ENCODE measurements at places on chromosomes 3 and 15.

GRCh38 chr3:177692304-177692975 lies 495.2 kb upstream of the TBL1XR1 start:
- DNase-seq, result no peak

DNA sequence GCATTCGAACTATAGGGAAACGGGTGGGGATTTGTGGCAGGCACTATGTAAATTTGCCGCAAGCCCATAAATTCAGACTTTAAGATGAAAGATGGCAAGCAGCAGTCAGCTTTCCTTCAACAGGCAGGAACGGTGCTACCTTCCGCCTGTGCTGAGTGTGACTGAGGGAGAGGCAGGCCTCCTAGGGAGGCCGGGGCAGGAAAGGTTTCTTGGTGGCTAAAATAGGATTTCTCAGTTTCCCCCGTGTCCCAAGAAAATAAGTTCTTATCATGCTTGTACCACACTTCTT lies 12.5 kb downstream of the FLNB start:
- peak; percentile 68 for DNase-seq

DNA sequence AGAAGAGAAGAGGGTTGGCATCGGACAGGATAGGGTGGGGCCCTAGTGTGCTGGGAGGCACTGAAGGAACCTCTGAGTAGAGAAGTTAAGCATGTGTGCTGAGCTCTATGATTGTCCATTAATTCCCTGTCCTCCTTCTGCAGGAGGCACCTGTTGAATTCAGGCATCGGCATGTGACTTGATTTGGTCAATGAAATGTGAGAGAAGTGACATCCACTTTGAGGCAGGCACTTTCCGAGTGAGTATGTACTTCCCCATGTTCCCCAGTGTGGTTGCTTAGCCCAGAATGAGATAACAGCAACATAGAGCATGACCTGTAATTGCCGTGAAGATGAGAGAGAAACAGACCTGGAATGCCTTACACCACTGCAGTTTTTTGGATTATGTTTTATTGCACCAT lies 224.8 kb downstream of the RPLP1 start:
- no peak for DNase-seq

DNA sequence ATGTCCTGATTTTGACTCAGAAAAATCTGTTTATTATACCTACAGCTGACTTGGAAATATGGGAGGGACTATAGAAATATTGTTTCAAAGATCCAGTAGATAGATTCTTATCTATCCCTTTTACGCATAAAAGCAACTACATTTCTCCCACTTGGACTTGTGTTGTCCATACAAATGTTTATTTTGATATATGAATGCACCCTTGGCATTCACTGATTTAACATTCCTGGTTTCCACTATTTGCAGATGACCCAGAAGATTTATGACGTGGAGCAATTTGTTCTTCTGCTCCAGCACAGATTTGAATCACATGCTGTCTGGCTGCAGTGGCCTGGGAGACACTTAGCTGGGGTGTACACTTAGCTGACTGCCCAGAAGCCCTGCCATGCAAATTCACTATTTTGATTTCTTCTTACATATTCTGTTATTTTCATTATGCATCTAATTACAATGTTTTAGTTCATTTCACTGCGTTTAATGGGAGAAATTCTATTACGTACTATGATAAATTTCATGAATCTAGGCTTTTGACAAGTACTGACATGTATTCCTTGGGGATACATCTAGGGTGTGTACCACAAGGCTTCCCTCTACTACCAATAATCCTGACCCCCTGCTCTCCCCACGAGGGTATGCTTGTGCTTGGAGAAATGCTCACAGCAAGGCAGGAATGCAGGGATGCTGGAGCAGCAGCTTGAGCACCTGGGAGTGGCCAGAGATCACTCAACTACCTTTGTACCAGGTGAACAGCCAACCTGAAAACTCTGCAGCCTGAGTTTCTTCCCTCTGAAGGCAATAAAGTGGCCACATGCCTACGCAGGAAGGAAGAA lies 223.6 kb upstream of the TBL1XR1 start:
- DNase-seq, result no peak

GRCh38 chr15:56146756-56147155 lies 96.9 kb downstream of the RFX7 start:
- DNase-seq, result no peak

- DNase-seq, result no peak
Measured at GRCh38 chr15:31306426-31307269, 20.0 kb upstream of the KLF13 start.

GRCh38 chr3:151276687-151277042 lies 1.7 kb downstream of the P2RY14 start:
- no peak for DNase-seq

- DNase-seq, result no peak
Measured at GRCh38 chr3:64291956-64292355, 66.7 kb upstream of the PRICKLE2 start.

GRCh38 chr3:147411238-147411814 lies 2.2 kb downstream of the ZIC1 start:
- DNase-seq, result no peak

- no peak for DNase-seq
Measured at GRCh38 chr3:166433060-166433459, 595.8 kb upstream of the BCHE start.

- no peak for DNase-seq
Measured at GRCh38 chr3:188154809-188155574, 1.0 kb downstream of the LPP start.

Data from endothelial cell of umbilical vein (primary cell).